Activated CD4-positive, alpha-beta T cell treated with anti-CD3 and anti-CD28 coated beads, Interleukin-2, amount 10 ng/mL, durations not matched to agents 24 days and 14 days (primary cell): ENCODE measurements at places on chromosomes 3 and 15.
A peak's percentile ranks its signal among the peaks of the same experiment; 100 is the strongest.

DNA sequence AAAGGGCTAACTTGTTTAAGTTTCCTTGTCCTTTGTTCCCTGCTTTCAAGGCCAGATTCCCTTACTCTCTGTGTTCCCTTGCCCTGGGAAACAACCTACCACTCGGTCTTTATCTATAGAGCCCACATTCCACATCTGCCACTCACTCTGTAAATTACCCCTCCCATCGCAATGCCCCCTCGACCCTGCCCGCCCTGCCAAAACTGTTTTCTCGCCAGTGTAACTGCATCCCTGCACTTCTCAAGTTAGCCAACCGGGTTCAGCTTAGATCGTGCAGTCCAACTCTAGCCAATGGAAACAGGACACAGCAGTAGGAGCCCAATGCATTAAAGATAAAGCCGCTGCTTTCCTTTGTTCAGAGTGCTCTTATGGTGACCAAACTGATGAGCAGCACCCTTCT lies 263.6 kb downstream of the TBL1XR1 start:
- DNase-seq = no peak
- H3K27ac ChIP-seq = no peak overlapping the region
- H3K4me1 ChIP-seq = no peaks in the 10 kb centered on the region
- no peaks in the 10 kb centered on the region for H3K36me3 ChIP-seq
- peaks cover 17% of the 10 kb centered on the region for H3K27me3 ChIP-seq
- no peak overlapping the region for H3K4me3 ChIP-seq

GRCh38 chr3:20141851-20142250 lies 44.2 kb downstream of the SGO1 start:
- H3K36me3 ChIP-seq = peaks cover 50% of the 10 kb centered on the region
- DNase-seq = no peak
- no peaks in the 10 kb centered on the region for H3K27me3 ChIP-seq
- no peak overlapping the region for H3K27ac ChIP-seq
- H3K4me3 ChIP-seq = no peak overlapping the region

DNA sequence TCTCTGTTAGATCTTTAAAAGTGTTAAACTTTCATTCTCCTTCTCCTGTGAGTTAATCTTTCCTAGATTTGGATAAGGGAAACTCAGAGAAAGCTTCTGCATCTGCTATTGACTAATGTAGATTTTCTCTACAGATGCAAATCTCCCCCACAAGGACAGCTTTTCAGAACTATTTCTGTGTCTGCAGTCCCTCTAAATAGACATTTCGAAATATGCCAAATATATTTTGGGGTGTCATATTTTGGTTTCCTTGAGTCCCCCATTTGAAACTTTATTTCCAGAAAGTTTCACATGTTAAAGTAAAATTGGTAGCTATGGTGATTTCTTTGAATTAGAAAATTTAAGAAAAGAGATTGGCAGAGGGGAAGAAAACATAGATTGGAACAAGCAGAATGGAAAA lies 852.3 kb upstream of the ALCAM start:
- H3K36me3 ChIP-seq = no peaks in the 10 kb centered on the region
- DNase-seq = no peak
- H3K27ac ChIP-seq = no peak overlapping the region
- H3K4me3 ChIP-seq = no peak overlapping the region

DNA sequence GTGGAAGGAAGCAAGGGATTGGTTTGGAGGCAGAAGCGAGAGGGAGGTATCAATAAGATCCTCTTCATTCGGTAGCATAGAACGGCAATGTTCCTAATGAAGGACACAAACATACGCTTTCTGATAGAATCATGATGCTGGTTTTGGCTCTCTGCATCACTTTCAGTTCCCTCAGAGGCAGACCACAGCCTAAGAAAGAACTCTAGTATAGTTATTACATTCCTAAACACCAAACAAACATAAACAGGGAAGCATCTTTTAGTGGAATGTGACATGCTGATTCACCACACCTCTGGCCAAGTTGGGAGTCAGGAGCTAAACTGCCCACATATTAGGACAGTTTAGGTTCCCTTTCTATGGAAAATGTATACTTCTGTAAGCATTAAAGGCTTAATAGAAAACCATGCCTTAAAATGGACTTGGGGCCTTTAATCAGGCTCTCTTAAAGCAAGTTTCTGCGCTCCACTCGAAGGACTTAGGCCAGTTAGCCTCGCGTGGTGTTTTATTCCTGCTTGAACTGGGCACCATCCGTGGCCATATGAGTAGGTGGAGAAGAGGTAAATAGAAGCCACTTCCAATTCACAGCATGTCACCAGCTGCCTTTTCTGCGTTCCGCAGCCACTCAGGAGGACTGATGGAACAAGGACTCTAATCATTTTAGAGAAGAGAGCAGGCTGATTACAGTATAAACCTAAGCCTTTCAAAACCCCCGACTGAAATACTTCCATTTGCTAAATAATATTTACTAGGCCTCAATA lies 53.7 kb downstream of the CD47 start:
- peaks cover 24% of the 10 kb centered on the region for H3K36me3 ChIP-seq
- no peak overlapping the region for H3K4me3 ChIP-seq
- no peak overlapping the region for H3K27ac ChIP-seq
- DNase-seq = no peak
- no peaks in the 10 kb centered on the region for H3K27me3 ChIP-seq

GRCh38 chr3:140052771-140053702 lies 118.1 kb downstream of the CLSTN2 start:
- no peak for DNase-seq
- no peaks in the 10 kb centered on the region for H3K4me1 ChIP-seq
- no peak overlapping the region for H3K4me3 ChIP-seq
- H3K27me3 ChIP-seq = no peaks in the 10 kb centered on the region
- no peak overlapping the region for H3K27ac ChIP-seq

DNA sequence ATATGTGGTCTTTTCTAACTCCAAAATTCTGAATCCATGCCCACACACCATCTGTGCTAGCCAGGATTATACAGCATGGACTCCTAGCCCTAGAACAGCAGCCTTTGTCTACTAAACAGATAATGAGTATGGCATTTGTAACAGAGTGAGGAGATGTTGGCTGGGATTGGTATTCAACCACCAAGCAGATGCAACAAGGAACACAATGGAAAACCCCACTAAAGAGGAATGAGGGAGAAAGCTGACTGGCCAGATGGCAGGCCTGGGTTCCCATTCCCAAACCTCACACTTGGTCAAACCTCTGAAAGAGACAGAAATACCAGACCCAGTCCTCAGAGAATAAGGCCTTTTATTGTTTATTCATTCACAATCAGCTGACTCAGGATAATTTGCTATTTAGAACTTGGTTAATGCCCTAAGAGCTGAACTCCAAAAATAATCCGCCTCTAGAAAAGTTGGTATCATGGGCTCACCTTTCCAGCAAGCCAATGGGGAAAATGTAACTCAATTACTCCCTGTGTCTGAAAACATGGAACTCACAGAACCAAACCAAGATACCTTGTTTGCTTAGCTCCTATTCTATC lies 145.6 kb downstream of the LRRC3B start:
- no peaks in the 10 kb centered on the region for H3K27me3 ChIP-seq
- no peak overlapping the region for H3K27ac ChIP-seq
- H3K4me3 ChIP-seq = no peak overlapping the region
- no peaks in the 10 kb centered on the region for H3K36me3 ChIP-seq

DNA sequence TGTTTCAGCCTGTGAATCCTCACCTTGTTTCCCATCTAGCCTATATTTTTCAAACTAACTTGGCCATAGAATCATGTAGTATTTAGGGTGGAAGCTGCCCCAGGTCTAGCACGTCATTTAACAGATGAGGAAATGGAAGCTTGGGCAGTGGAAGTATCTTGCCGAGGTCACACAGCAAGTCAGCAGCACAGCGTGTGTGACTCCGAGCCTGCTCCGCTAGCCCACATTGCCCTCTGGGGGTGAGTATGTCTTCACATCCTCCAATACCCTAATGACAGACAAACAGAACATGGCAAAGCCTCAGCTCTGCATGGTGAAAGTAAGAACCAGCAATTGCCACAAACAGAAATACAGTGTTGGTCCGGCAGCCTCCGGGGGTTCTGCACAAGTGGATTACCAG lies 2.2 kb upstream of the CCR5 start:
- H3K4me3 ChIP-seq = no peak overlapping the region
- peaks cover 55% of the 10 kb centered on the region for H3K4me1 ChIP-seq
- peaks cover 37% of the 10 kb centered on the region for H3K27me3 ChIP-seq
- DNase-seq = peak; percentile 85
- peak overlapping the region; percentile 61 for H3K27ac ChIP-seq
- peaks cover 7% of the 10 kb centered on the region for H3K36me3 ChIP-seq

GRCh38 chr3:185630182-185630622 lies 44.1 kb downstream of the SENP2 start:
- no peak for DNase-seq
- no peak overlapping the region for H3K27ac ChIP-seq
- H3K4me3 ChIP-seq = no peak overlapping the region
- H3K36me3 ChIP-seq = peaks cover 37% of the 10 kb centered on the region

DNA sequence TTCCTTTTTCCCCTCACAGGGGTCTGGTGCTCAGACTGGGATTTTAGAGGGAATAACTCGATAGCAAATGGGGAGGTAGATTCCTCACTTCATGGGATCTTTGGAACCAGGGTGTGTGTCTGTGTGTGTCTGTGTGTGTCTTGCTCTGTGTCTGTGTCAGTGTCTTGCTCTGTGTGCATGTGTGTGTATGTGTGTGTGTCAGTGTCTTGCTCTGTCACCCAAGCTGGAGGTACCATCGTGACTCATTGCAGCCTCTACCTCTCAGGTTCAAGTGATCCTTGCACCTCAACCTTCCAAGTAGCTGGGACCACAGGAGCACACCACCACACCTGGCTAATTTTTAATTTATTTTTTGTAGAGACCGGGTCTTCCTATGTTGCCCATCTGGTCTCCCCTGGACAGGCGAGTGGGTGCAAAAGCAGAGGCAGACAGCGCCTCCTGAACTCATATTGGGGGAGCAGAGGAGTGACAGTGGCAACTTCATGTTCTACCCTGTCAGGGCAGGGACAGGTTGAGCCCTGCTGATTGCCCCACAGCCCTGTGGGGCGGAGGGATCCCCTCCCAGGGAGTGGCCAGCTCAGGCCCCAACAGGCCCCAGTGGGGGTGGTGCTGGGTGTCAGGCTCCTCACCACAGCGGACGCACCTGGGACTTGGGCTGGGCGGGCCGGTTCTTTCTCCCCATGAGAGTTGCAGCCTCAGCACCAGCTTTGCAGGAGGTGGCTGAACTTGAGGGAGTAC lies 10.4 kb upstream of the SEMA4B start:
- no peaks in the 10 kb centered on the region for H3K27me3 ChIP-seq
- H3K4me3 ChIP-seq = no peak overlapping the region
- peak overlapping the region; percentile 52 for H3K27ac ChIP-seq

DNA sequence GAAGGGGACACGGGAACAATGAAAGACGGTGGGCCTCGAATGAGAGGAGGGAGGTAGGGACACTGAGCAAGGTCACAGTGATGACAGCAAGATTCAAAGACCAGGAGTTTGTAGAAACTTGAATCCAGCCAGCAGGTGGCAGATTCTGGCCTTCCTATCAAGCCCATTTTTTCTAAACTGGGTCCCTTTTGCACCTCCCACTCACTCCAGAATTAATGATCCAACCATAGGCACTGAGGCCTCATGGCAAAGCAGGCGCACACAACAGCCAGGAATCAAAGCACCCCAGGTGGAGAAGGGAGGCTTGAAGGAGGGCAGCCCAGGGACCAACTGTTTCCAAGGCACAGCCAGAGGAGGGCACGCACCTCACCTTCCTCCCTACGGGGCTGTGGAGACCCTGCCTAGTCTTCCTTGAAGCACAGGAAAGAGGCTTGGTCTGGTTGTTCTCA lies 90.2 kb downstream of the ANP32A start:
- H3K4me3 ChIP-seq = no peak overlapping the region
- peak; percentile 66 for DNase-seq
- no peaks in the 10 kb centered on the region for H3K36me3 ChIP-seq
- no peak overlapping the region for H3K27ac ChIP-seq
- peaks cover 8% of the 10 kb centered on the region for H3K27me3 ChIP-seq

DNA sequence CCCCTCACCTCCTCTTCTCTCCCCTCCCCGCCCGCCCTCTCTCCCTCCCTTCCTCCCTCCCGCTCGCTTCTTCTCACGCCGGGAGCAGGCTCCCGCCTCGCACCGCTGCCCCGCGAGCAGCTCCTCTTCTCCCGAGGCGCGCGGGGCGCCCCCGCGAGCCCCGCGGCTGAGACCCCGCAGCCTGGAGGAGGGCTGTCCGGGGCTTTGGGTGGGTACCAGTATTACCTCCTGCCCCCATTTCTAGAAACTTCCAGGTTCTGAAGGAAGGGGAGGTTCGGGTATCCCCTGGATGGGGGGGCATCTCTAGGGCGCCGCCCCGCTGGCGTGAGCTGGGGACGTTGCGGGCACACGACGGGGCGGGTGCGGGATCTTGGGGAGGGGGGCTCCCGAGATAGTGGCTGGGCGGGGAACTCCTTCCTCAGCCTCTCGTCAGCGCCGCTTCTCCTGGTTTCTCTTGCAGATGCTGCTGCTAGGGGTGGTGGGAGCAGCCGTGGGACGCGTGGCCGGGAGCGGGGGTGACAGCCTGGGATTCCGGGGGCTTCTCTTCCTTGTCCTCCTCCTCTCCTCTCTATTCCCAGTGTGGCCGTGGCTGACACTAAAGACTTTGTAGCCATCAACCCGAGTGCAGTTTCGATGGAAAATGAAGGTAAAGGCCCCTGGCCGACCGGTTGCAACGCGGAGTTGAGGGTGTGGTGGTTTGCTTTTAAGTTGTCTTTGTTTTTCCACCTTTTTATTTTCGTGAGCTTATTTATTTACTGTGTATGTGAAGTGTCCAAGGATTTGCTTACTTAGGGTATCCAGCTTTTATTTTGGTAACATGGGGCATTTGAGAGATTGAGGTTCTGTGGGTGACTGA lies 474 bp downstream of the ATP2C1 start:
- peak overlapping the region; percentile 97 for H3K4me3 ChIP-seq
- DNase-seq = peak; percentile 86
- H3K27me3 ChIP-seq = no peaks in the 10 kb centered on the region
- peaks cover 35% of the 10 kb centered on the region for H3K4me1 ChIP-seq
- H3K27ac ChIP-seq = peak overlapping the region; percentile 94
- H3K36me3 ChIP-seq = no peaks in the 10 kb centered on the region

DNA sequence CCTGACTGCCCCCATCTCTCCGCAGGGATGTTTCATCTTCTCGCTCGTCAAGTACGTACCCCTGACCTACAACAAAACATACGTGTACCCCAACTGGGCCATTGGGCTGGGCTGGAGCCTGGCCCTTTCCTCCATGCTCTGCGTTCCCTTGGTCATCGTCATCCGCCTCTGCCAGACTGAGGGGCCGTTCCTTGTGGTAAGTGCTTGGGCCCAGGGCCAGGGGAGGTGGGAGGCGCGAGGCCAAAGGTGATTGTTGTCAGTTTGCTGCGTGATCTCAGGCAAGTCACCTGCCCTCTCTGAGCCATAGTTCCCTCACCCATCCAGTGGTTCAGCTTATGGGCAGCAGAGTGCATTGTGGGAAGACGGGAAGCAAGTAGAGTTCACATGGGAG lies 58.5 kb downstream of the GRIP2 start:
- no peak overlapping the region for H3K27ac ChIP-seq
- H3K27me3 ChIP-seq = no peaks in the 10 kb centered on the region
- peaks cover 46% of the 10 kb centered on the region for H3K36me3 ChIP-seq
- peaks cover 4% of the 10 kb centered on the region for H3K4me1 ChIP-seq

DNA sequence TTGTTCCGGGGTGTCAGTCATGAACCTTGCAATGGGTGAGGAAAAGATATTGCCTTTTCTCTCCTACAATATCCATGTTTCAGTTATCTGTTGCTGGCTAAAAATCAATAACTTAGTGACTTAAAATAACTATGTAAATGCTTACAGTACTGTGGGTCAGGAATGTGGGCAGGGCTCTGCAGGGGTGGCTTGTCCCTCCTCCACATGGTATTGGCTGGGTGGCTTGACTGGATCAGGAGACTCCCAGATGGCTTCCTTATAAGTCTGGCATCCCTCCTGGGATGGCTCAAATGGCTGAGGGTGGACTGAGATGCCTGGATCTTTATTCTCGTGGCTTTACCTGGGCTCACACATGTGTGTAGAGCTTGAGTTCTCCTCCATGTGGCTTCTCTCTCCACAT lies 47.5 kb downstream of the GTPBP8 start:
- H3K4me3 ChIP-seq = no peak overlapping the region
- H3K27me3 ChIP-seq = no peaks in the 10 kb centered on the region
- H3K4me1 ChIP-seq = no peaks in the 10 kb centered on the region
- H3K27ac ChIP-seq = no peak overlapping the region
- no peak for DNase-seq
